ENCODE measurements at places on chromosomes 5 and 9. TPM values are rescaled to one million over a fixed set of nuclear protein-coding genes. Genes with fewer than 3 reads are reported as not detected.

DNA sequence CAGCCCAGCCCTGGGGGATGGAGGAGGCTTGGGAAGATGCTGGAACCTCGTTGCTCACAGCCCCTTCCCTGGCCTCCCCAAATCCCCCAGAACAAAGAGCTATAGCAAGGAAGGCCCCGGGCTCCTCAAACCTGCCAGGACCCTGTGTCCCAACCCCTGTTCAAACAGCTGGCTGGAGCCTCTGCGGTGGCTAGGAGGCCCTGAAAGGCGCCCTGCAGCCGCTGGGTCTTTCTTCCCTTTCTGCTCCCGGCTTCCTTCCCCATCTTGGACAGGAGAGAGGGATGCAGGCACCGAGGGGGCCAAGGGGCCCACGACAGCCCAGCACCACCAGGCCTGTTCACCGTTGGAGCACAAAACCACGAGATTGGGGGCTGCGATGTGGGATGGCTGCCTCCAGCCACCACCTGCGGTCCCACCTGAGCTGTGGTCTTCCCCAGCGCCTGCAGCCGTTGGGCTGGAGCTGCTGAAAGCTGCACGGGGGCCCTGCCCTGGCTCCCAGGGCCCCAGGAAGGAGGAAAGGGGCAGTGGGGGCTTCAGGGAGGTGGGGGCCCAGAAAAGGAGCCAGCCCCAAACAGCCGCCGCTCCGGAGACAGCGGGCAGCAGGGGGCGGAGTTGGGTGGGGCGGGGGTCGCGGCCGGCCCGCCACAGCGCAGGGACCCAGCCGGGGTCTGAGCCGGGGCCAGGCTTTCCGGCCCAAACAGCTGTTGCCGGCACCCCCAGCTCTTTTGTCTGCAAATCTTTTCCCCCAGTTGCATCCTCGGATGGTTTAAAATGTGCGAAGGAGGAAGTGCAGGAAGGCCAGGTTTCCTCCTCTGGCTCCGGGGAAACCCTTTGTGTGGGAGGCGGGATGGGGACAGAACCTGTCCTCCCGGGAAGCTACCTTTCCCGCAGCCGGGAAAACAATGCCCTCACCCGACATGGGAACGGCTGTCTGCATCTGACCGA is 16.1 kb downstream of the NOTCH1 start:
- H3K36me3 ChIP-seq, result peaks cover 16% of the 10 kb centered on the region
- H3K4me1 ChIP-seq, result peaks cover 99% of the 10 kb centered on the region
- no peak overlapping the region for H3K4me3 ChIP-seq
- H3K27ac ChIP-seq, result peak overlapping the region; percentile 77

The SGCD gene
- 6.0 TPM for total RNA-seq

The LSM11 gene
- 3.1 TPM for total RNA-seq

The TAS2R1 gene
- total RNA-seq, result not detected

The PCDHGC3 gene
- 82.4 TPM for total RNA-seq

The OTULINL gene
- 79.3 TPM for total RNA-seq

DNA sequence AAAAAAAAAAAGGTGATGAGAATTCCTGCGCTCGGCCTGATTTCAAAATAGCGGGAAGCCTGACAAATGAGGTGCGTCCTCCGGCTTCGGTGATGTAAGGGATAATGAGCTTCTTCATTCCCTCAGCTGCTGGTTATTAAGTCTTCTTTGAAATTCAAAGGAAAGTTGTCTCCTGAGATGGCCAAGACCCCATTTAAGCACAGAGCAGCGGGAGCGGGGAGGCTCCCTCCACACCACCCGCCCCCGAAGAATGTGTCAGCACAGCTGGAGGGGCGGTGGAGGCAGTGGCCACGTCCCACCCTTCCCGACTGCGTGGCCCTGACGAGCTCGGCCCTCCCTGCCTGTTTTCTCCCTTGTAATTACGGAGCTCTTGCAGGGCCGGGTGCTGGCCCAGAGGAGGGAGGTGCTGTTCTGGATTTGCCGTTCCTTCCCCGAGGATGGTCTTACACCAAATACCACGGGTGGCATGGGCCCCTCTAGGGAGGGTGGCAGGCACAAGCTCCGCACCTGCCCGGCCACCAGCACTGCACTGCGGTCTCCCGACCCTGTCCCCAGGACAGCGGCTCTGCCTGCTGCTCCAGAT is 31.0 kb downstream of the SLC9A3 start:
- no peaks in the 10 kb centered on the region for H3K36me3 ChIP-seq
- H3K27me3 ChIP-seq, result peaks cover 36% of the 10 kb centered on the region
- no peak overlapping the region for H3K27ac ChIP-seq
- H3K4me1 ChIP-seq, result peaks cover 4% of the 10 kb centered on the region

DNA sequence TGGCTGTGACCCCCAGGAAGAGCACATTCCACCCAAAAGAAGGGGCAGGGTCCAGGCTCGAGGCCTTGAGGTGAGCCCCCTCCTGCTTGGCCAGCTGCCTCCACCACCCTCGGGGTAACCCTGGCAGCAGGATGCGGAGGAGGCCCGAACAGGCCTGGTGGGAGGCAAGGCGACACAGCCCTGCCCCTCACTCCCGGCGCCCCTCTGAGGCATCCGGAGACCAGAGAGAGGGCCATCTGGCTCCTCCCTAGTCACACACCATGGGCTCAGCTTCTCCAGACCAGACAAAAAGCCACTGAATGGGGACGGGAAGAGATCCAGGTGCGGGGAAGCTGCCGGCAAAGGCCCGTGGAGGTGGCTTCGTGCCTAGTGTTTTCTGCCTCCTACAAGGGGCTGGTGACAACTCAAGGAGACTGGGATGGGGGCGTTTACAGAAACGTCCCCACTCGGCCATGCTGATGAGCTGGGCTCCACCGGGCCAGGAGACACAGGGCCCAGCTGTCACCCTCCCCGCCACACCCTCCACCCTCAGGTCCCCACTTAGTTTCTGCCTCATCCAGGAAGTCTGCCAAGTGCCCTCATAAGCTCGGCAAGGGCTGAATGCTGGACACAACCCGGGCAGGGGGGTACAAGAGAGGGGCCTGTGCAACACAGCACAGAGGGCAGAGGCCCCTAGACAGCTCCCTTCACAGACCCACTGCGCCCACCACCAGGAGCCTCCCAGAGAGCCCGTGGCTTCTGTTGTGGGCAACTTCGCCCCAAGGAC is 41.9 kb downstream of the NACC2 start:
- peak overlapping the region; percentile 57 for H3K4me3 ChIP-seq
- peak overlapping the region; percentile 58 for H3K27ac ChIP-seq
- no peak for DNase-seq
- no peaks in the 10 kb centered on the region for H3K27me3 ChIP-seq
- H3K4me1 ChIP-seq, result peaks cover 60% of the 10 kb centered on the region

DNA sequence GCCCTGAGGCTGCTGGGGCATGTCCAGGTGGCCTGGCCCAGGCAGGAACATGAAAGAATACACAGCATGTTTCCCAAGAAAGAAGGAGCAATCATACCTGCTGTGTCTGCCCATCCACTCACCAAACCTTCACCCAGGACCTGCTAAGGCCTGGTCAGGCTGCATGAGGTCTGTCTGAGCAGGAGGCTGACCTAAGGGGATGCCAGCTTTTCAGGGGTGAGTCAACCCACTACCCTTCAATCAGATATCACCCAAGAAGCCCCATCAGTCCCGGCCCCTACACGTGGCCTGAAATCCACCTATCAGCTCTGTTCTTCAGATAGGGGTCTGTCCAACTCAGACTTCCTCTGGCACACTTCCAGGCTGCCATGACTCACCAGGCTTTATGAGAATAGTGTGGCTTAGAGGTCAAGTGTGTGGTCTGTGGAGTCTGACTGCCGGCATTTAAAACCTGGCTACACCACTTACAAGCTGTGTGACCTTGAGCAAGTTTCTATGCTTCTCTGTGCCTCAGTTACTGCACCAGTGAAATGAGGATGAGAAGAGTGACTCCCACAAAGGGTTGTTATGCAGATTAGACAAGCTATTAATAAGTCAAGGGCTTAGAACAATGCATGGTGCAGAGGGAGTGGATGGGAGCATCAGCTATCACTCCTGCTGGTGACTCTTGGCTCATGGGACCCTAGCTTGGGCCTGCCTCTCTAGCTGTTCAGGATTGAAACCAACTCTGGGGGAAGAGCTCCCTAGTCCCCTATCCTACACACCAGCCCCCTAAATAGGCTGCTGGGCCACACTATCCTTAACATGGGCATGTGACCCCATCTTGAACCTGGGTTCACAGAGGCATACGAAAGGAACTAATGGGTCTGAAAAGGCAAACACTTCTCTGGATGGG is 130.3 kb downstream of the PAX5 start:
- peaks cover 10% of the 10 kb centered on the region for H3K27me3 ChIP-seq
- no peaks in the 10 kb centered on the region for H3K4me1 ChIP-seq
- H3K36me3 ChIP-seq, result no peaks in the 10 kb centered on the region
- no peak for DNase-seq
- H3K4me3 ChIP-seq, result no peak overlapping the region
- no peak overlapping the region for H3K27ac ChIP-seq

The FAM240B gene
- total RNA-seq, result not detected

DNA sequence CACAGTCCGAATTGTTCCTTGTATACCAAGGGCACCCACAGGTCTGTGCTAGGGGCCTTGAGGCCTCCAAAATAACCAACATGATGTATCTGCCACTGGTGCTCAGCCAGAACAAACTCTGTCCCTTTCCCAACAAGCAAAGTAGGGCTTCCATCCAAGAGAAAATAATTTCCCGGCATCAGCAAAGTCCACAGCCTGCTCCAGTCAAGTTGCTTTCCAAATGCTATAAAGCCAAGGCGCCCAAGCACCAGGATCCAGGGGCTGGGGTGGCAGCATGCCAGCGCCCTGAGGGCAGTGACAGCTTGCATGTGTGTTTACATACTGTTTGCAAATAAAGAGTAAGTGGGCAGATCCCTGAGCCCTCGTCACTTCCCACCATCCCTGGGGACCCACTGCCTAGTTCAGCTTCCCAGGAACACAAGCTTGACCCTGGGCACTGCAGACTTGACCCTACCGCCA is 155.9 kb downstream of the ERCC6L2 start:
- H3K27me3 ChIP-seq, result peaks cover 10% of the 10 kb centered on the region
- H3K36me3 ChIP-seq, result no peaks in the 10 kb centered on the region
- no peak overlapping the region for H3K27ac ChIP-seq
- H3K4me3 ChIP-seq, result no peak overlapping the region
- DNase-seq, result no peak

The SPARC gene
- total RNA-seq, result 904 TPM

Measured in lower lobe of right lung (tissue), 2 donors.